ENCODE measurements at places on chromosomes 4 and X.
A peak's percentile ranks its signal among the peaks of the same experiment; 100 is the strongest.

GRCh38 chr4:137909529-137910309, 332.4 kb downstream of the SLC7A11 start:
- DNase-seq, result no peak

GRCh38 chr4:15963001-15963451, at the start of gene FGFBP2:
TSS of gene FGFBP2 (minus strand) at chr4:15963175. CDS start at chr4:15963129, 46 bp downstream.
- DNase-seq, result no peak

GRCh38 chrX:18607966-18608365, 63.9 kb downstream of the RS1 start:
- DNase-seq, result no peak

DNA sequence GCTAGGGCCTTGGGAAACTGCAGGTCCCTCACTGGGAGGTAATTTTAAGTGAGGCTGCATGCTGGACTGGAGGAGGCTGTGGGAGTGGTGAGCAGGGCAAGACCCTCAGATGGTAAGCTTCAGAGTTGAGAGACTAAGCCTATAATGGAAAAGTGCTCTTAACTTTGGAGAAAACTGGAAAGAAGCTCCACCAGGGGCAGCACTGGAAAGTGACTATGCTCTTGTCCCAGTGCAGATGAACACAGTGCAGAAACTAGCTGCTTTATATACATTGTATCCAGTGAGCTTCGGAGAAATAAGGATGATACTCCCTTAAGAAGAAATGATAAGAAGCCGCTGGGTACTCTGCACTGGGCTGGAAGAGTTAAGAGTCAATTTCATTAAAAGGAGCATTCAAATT, 3.2 kb upstream of the MAGEB2 start:
- DNase-seq, result no peak

GRCh38 chr4:68909385-68909784, 42.2 kb downstream of the UGT2A3 start:
- DNase-seq, result no peak

GRCh38 chrX:15215366-15215765, 54.5 kb downstream of the ASB9 start:
- peak; percentile 11 for DNase-seq

- DNase-seq, result no peak
These were observed 8.0 kb upstream of the HS3ST1 start for GRCh38 chr4:11436673-11437072.

DNA sequence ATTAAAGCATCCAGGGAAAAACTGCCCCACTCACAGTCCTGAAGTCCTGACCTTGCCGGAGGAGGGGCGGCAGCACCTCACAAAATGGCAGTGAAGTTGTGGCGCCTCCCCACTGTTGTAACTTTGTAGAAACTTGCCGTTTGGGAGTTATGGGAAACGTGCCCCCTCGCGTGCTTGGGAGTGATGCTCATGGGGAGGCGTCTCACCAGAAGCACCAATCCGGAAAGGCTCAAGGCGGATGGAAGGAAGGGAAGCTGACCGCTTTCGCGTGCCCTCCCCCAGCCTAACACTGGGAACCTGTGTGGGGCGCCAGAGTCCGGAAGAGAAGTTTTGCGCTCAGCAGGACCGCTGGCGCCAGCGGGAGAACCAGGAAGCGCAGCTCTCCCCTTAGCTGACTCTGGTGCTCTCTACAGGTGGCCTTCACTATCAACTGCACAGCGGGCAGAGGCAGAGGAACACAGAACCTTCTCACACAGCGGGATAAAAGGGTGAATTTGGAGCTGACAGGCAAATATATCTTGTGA, at the start of the genes CT45A10 and SAGE1:
TSS of gene CT45A10 (minus strand) at position 151 of the 524 bp plus-strand sequence. CDS start 8,100 bp downstream, outside the sequence.
TSS of gene SAGE1 (plus strand) at position 423 of the 524 bp plus-strand sequence. CDS start 2,527 bp downstream, outside the sequence.
- no peak for DNase-seq

DNA sequence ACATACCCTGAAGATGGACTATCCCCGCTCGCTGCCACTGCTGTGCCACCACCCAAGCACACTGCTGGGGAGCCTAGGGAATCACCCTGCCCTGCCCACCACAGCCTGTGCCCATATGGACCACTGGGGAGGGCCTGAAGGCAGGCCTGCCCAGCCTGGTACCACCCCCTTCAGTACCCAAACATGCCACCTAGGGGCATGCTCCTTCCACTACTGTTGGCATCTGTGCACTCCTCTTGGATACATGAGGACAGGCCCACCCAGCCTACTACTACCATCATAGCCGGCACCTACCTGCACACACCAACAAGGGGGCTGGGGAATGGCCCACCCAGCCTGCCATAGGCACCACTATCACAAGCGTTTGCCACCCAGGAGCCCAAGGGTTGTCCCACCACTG, 30.1 kb upstream of the PRDX4 start:
- no peak for DNase-seq

DNA sequence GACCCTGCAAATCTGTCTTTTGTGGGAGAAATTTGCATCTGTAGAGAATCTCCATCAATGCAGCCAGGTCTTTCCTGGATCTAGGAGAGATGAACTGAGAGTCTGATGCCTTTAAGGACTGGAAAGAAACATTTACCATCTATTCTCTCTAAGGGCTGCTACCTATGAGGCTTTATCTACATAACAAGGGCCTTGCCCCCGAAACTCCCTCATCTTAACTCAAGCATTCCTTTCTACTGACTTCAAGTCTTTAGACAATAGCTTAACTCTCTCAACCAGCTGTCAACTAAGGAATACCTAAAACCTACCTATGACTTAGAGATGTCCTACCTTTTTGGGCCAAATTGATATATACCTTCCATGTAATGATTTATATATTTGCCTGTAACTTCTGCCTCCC, 32.1 kb downstream of the MAGEB17 start:
- no peak for DNase-seq

- no peak for DNase-seq
These were observed 57.0 kb upstream of the SORCS2 start for GRCh38 chr4:7135389-7135746.

- no peak for DNase-seq
These were observed 16.7 kb downstream of the BLOC1S4 start for GRCh38 chr4:6732441-6733357.

DNA sequence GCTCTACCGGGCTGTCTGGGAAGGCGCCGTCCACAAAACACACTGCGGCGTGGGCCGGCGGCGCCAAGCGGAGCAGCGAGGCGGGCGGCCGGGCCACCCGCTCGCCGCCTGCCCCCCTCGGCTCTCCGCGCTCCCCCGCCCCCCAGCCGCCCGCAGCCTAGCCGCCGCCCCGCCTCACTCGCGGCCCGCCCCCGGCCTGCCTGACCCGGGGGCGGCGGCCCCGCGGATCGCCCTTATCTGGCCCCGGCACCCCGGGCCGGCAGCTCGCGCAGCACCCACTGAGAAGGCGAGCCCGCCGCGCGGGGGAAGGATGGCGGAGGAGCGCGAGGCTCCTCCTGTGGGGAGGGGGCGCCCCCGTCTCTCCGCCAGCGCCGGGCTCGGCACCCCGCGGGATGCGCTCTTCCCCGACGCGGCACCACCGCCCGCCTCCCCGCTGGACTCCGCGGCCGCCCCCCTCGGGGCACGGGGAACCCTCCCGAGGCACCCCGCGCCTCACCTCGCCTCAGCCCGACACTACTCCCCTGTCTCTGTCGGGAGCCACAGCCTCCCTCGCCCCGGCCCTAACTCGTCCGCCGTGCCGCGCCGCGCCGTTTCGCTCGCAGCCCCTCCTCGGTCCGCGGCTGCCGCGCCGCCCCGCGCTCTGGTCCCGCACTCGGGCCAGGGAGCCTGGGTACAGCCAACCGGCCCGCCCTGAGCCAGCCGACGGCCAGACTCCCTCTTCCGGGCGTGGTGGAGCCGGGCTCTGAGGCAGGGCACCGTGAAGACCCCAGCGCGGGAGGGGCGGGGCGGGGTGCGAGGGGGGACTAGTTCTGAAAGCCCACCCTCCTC, 566 bp downstream of the ATP11C start:
- no peak for DNase-seq
